Activated CD4-positive, alpha-beta T cell treated with anti-CD3 and anti-CD28 coated beads, Interleukin-10, Interleukin-2, amounts not matched to agents 100 ng/mL and 50 ng/mL, durations not matched to agents 16 hours and 8 hours (primary cell): ENCODE measurements at places on chromosomes 5 and 9.

- no peak for DNase-seq
Observed at GRCh38 chr5:33690374-33691135, 201.2 kb downstream of the ADAMTS12 start.

DNA sequence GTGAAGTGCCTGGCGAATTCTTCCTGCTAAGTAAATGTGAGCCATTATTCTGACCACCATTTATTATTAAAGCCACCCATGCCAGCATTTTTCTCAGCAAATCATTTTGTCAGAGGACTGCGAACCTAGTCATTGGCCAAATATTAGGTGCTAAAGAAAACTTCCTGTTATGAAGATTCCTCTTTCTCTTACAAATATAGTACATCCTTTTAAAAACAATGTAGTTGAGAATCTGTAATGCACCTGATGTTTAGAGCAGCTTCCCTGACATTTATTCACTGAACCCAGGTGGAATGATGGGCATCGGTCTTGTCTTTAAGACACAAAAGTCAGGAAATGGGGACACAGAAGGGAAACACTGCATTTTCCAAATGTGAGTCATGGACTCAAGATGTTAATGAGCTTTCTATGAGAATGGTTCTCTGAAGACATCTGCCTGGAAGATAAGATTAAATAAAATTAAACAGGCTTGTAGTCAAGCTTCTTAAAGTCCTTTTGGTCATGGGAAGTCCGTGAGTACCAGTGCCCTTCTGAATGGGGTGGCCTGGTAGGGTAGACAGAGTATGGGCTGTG lies 290.6 kb downstream of the FBXL7 start:
- no peak for DNase-seq

DNA sequence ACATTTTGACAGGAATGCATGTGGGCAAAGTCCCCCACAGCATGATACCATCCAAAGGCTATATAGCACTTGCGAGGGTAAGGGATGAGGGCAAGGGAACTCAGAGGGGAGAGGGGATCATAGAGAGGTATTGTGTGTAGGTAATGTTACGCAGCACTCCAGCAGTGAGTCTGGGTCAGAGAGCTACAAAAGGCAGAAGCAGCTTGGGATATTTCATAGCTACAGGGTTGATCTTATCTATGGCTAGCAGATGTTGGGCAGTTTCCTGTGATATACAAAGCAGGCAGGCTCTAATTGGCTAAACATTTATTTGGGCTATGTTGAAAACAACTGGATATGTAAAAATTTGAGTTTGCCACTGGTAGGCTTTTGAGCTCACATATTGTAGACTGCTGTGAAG lies 17.8 kb upstream of the SLCO4C1 start:
- no peak for DNase-seq

DNA sequence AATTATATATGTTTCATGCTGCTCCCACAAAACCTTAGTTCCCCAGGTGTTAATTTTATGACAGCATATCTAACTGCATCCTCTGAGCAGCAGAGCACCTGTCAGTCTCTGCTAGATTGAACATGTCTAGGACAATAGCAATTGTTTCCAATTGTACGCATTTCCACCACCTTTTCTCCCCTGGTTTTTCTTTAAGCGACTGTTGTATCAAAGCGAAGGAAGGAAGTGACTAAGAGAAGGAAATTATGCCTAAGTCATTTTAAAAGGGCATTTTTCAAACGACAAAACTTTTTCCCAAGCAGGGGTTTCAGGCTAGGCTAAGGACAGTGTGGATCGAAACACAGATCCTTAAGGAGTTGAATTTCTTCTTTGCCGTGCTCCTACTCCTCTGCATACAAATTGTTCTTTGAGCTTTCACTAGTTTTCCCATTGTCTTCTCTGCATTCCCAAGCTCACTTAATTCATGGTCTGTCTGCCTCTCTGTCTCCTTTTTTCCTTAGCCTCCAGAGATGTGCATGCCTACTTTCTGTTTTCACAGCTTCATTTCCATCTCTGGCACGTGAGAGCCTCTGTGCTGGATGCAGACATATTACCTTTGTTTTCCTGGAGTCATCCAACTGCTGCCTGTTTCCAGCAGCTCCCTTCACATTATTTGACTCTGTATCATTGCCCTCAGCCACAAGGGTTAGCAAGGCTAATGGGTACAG lies 39.4 kb upstream of the STARD4 start:
- no peak for DNase-seq

- DNase-seq: no peak
Observed at GRCh38 chr9:78040726-78041125, 9.1 kb upstream of the GNAQ start.
